ENCODE measurements at places on chromosomes 4 and X. TPM values are rescaled to one million over a fixed set of nuclear protein-coding genes. Genes with fewer than 3 reads are reported as not detected.

PNCK gene
- 10.2 TPM for polyA plus RNA-seq

HHIP gene
- 4.2 TPM for polyA plus RNA-seq

NAA10 gene
- polyA plus RNA-seq, result 79.6 TPM

POU3F4 gene
- polyA plus RNA-seq, result 10.4 TPM

HMGN5 gene
- polyA plus RNA-seq, result 37.0 TPM

PITX2 gene
- polyA plus RNA-seq, result 5.4 TPM

RASGEF1B gene
- polyA plus RNA-seq, result 10.5 TPM

GUCY1B1 gene
- polyA plus RNA-seq, result 64.3 TPM

ZCCHC12 gene
- 0.97 TPM for polyA plus RNA-seq

DNA sequence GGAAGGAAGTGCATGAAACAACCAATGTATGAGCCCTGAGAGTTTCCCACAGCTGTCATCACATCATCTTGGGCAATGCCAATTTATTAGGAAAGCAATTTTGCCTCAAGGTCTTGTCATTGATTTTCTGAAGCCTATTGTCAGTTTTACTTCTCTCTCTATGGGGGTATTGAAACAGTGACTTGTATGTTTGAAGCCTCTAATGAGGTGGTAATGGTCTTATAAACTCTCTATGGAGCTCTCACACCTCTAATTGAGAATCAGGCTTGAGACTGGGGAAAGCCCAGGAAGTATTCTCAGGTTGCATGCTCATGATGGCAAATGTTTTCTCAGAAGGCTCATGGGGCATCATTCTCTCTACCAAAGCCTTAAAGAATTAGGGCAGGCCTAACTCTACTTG, 308.2 kb upstream of the EMCN start:
- DNase-seq, result no peak

GRCh38 chrX:70336767-70337166, 46.9 kb downstream of the KIF4A start:
- no peak for DNase-seq

GRCh38 chr4:184643731-184644130, 5.5 kb downstream of the CASP3 start:
- no peak for DNase-seq

DNA sequence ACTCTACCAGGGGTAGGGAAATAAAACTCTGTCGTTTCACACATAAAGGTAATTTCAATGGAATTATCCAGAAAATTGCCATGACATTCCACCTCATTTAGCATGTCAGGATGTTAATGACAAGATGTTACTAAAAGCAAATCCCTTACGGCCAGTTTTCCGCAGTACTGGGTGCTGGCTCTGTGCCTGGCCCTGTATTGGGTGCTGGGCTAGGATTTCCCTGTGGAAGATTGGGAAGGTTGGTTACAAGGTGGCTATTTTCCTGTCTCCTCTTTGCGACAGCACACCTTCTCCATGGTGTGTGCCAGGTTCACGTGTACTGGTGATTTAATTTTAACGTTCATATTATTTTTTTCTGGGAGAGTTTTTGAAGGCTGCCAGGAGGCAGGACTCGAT, 13.1 kb downstream of the KLKB1 start:
- no peak for DNase-seq

GRCh38 chr4:146033149-146033548, 94.5 kb upstream of the ZNF827 start:
- DNase-seq, result no peak

GRCh38 chr4:184850431-184851199, 24.8 kb upstream of the ACSL1 start:
- no peak for DNase-seq

DNA sequence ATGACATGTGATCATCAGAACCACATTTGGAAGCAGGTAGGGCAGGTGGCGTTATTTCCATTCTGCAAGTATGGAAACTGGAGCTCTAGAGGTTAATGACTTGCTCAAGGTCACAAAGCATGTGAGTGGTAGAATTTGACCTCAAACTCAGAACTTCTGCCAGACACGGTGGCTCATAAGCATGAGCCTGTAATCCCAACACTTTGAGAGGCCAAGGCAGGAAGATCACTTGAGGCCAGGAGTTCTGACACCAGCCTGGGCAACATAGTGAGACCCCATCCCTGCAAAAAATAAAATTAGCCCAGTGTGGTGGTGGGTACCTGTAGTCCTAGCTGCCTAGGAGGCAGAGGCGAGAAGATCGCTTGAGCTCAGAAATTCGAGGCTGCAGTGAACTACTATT, 139.2 kb downstream of the PALLD start:
- DNase-seq, result no peak

DNA sequence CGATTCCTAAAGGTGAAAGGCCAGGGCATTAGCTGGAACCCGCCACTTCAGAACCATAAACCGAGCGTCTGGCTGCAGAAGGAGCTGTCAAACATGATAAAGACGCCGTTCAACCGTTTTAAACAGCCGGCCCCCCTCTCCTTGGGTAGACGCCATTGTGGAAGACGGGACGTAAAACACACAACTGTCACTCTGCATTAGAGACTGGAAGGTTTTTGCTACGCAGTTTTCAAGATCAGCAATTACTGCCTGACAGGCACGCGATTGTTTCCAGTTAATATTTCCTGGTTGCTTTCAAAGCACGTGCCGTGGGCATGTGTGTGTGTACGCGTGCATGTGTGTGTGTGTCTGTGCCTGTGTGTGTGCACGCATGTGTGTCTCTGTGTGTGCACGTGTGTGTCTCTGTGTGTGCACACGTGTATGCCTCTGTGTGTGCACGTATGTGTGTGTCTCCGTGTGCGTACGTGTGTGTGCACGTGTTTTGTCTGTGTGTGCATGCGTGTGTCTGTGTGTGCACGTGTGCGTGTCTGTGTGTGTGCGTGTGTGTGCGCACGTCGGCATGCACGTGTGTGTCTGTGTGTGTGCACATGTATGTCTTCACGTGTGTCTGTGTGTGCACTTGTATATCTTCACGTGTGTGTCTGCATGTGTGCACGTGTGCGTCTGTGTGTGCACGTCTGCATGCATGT, 48.8 kb downstream of the SHOX start:
- DNase-seq, result no peak

- DNase-seq, result no peak
These were observed 144.4 kb upstream of the TET2 start for GRCh38 chr4:105002278-105002677.

GRCh38 chr4:173343832-173344397, 9.8 kb upstream of the HMGB2 start:
- no peak for DNase-seq

- DNase-seq, result peak; percentile 15
These were observed at the start of gene GLOD5 for GRCh38 chrX:48761674-48762471. TSS of gene GLOD5 (plus strand) at chrX:48761747. CDS start at chrX:48761791, 44 bp downstream.

GRCh38 chr4:186472948-186473347, 82.4 kb downstream of the MTNR1A start:
- peak; percentile 42 for DNase-seq

DNA sequence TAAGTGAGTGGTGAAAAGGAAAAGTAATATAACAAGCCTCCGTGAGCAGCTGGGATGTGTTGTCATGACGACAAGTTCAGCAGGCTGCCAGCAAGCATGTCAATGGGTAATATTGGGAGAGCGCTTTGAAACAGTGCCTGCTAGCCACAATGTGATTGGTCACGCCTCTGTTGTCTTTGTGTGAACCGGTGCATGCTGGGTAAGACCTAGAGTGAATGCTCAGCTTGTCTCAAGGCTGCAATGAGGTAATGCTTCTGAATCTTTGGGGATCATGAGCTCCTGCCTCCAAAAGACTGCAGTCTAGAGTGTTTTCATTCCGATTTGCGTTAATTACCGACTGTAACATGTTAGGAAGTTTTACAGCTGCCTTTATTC, 54.9 kb downstream of the STOX2 start:
- DNase-seq, result peak; percentile 83

- DNase-seq, result no peak
These were observed 582.8 kb upstream of the CPEB2 start for GRCh38 chr4:14419516-14419915.

- DNase-seq, result no peak
These were observed 112.0 kb downstream of the VEGFC start for GRCh38 chr4:176680668-176681180.

DNA sequence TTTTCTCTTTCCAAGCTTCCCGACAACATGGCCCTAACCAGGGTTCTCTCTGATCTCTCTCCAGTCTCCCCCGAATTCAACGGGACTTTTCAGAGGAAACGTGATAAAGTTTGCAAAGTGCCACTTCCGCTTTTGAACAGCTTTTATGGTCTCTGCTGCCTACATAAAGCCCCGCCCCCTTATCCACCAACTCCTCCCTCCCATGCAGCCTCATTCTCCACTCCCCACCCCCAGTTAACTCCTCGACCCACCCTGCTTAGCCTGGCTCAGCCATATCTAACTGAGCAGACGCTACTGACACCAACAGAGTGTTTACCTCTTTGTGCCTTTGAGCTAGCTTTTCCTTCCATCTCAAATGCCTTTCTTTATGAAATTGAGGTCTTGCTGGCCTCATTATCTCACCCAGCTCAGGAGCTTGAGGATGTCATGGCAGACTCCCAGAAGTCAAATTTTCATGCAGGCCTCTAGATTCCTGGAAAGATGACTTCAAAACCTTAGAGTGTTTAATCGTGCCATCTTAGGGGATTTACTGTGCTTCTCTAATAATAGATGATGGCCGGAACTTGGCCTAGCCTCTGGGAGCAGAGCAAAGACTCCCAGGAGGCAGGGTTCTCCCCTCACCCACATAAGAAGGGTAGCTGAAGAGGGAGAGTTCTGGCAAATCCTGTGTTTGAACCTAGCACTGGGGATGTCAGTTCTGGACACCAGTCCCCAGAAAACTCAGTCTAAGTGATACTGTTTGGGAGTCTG, 606.0 kb downstream of the BCOR start:
- no peak for DNase-seq

- DNase-seq, result no peak
These were observed 71.9 kb downstream of the GC start for GRCh38 chr4:71711985-71712348.

DNA sequence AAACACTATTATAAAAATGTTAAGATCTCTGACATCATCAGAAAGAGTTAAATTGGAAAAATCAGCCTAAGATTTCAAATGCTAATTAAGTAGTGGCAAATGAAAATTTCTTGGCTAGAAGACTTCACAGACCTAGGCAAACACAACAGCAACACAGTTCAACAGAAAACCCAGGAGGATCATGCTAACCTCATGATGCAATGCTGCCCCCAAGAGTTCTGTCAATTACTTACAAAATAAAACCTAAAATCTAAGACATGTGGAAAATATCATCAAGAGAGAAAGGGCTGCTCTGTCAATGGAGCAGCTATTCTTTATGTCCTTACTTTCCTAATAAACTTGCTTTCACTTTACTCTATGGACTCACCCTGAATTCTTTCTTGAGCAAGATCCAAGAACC, 21.0 kb downstream of the S100G start:
- DNase-seq, result peak; percentile 41

DNA sequence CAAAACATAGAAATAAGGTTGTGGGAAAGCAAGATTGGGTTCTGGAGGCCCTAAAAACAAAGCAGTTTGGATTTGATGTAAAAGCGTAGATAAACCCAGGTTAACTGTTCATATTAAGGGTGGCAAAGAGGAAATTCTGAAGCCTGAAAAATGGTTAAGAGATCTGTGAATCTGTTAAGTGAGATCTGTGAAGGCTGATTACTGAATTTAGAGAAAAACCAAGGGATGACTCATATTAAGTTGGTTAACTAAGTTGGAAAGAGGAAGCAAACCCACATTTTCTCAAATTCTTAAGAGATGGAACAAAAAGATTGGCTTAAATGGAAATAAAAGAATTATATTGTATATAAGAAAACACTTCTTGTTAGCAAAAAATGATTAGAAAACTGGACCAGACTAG, 22.8 kb downstream of the GPAT3 start:
- no peak for DNase-seq

DNA sequence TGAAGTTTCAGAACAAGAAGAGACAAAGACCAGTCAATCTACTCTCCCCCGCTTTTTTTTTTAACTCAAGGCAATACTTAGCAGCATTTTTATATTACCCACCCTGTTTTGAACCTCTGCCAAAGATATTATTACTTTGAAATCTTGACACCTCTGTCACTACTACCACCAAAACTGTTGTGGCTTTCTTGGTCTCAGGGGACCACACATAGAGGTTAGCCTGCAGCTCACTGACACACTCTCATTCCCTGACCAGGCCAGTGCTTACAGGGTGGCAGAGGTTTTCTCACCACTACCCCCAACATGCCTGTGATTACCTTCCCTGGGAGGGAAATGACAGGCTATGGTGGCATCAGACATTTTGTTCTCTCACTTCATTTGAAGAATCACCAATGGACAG, 137.4 kb upstream of the STIM2 start:
- no peak for DNase-seq
